NCI-H774 (cell line): ENCODE measurements at places on chromosomes 5 and 9.

GRCh38 chr5:155129513-155129880 lies 115.9 kb downstream of the KIF4B start:
- DNase-seq = no peak

- no peak for DNase-seq
Measured at GRCh38 chr9:98791608-98792490, 4.5 kb downstream of the ANKS6 start.

- DNase-seq = no peak
Measured at GRCh38 chr5:78508186-78508765, 140.3 kb downstream of the LHFPL2 start.

DNA sequence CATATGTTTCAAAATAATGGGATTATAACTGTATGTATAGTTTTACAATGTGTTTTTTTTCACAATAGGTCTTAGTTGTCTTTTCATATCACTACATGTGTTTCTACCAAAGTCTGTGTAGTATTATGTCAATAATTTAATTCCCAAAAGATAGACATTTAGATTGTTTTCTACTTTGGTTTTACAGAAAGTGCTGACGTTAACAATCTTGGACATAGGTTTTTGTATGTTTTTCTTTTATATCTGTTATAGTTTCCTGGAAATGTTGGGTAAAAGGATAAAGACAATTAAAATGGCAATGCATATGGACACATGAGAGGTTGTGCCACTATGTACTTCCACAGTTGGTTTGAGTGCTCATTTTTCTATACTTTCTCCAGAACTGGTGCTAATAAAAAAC lies 15.2 kb downstream of the TMEFF1 start:
- DNase-seq = no peak

DNA sequence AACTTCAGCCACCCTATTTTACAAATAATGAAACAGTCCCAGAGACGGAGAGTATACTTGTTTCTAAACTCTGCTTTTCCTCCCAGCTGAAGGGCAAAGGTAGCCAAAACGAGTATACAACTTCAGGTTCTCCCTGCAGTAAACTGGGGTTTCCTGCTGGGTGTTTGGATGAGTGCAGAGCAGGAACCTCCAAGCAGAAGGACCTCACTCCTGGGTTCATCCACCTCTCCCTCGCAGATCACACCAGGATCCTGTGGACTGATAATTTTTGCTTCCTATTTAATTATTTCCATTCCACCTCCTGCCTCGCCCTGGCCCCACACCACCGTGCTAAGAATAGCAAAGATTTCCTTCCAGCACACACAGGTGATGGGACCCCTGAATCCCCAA lies 2.0 kb upstream of the FOXB2 start:
- DNase-seq = no peak

- DNase-seq = no peak
Measured at GRCh38 chr9:95450171-95451064, 66.4 kb downstream of the PTCH1 start.

- DNase-seq = peak; percentile 39
Measured at GRCh38 chr9:95003689-95004410, 277.4 kb downstream of the AOPEP start.

DNA sequence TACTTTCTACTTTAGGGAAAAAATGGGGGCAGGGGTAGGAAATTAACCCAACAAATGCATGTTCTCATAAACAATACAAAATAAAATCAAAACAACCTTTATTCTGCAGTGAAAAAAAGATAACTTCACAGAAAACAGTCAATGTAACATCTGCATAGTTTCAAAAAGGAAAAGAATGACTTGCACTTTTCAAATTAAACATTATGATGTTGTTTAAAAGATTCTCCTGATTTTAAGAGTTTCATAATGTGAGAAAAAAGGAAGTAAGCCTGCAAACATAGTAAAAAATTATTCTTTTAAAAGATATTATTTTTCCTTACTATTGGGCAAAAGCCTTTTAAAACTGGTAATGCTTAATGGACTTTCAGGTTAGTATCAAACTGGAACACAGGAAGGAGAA lies 7.6 kb downstream of the C9orf72 start:
- no peak for DNase-seq

GRCh38 chr9:99057665-99058625 lies 47.0 kb upstream of the TGFBR1 start:
- no peak for DNase-seq

GRCh38 chr5:135065306-135066265 lies 31.6 kb upstream of the PITX1 start:
- DNase-seq = no peak

GRCh38 chr5:113989278-113989912 lies 372.5 kb upstream of the KCNN2 start:
- peak; percentile 9 for DNase-seq

DNA sequence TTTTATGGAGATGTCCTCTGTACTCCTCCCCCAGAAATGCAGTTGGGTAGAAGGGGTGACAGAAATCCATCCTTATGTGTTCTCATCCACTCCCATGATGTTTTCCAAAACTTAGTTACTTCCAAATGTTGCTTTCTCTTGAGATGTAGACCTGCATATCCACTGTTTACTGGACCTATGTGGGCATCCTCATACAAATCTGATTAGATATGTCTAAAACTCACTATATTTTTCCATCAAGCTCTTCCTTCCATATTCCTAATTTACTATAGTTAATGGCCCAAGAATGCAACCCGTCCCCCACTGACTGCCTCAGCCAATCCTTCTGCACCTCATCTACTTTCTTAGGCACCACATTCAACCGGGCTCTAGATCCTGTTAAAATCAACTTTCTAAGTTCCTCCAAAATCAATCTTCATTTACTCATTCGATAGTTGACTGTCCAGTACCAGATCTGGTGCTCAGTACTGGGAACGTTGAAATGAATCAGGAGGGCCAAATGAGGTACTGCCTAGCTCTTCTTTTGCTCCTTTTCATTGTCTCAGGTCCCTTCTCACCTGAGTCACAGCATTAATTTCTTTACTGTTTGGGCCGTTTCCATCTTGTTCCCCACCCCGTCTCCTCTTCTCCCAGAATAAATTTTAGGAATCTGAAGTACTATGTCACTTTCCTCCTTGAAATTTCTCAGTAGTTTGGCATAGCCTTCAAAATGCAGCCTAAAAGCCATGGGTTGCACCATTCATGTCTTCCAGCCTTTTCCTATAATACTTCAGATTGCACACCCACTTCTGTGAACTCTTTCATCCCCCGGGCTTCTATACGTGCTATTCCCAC lies 7.9 kb downstream of the PLK2 start:
- no peak for DNase-seq

DNA sequence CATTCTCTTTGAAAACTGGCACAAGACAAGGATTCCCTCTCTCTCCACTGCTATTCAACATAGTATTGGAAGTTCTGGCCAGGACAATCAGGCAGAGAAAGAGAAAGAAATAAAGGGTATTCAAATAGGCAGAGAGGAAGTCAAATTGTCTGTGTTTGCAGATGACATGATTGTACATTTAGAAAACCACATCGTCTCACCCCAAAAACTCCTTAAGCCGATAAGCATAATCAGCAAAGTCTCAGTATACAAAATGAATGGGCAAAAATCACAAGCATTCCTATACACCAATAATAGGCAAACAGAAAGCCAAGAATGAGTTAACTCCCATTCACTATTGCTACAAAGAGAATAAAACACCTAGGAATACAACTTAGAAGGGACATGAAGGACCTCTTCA lies 21.0 kb upstream of the EPB41L4A start:
- no peak for DNase-seq

- no peak for DNase-seq
Measured at GRCh38 chr5:135565266-135565665, 13.5 kb downstream of the CXCL14 start.

GRCh38 chr5:159101685-159102084 lies 2.0 kb upstream of the EBF1 start:
- no peak for DNase-seq

DNA sequence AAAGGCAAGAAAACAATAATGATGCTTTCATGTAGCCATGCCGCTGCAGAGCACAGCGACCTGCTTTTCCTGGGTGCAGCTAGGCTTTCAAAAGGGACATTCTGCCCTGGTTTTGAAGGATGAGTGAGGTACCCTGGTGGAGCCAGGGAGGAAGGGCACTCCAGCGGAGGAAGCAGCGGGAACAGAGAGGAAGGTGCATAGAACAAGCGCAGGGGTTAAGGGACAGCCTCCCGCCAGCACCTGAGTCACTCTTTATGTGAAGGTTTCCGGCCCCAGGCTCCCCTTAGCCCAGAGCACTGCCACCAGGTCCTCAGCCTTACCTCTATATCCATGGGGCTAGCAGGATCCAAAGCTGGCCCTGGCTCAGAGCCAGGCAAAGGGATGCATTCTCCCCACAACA lies 221.1 kb downstream of the CDK5RAP2 start:
- DNase-seq = no peak

DNA sequence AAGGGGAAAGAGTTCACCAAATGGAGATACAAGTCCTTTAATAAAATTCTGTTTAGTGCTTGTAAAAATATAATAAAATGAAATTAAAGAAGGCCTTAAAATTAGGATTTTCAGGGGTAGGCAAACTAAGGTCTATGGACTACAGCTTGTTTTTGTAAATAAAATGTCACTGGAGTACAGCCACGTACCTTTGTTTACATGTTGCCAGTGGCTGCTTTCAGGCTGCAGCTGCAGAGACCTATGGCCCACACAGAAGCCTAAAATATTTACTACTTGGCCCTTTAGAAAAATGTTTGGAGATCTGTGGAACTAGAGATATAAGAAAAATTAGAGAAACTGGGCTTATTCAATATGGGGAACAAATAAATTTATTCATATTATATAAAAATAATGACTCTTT lies 122.8 kb downstream of the RPS23 start:
- no peak for DNase-seq

GRCh38 chr5:14739538-14739937 lies 75.0 kb downstream of the OTULIN start:
- DNase-seq = no peak

DNA sequence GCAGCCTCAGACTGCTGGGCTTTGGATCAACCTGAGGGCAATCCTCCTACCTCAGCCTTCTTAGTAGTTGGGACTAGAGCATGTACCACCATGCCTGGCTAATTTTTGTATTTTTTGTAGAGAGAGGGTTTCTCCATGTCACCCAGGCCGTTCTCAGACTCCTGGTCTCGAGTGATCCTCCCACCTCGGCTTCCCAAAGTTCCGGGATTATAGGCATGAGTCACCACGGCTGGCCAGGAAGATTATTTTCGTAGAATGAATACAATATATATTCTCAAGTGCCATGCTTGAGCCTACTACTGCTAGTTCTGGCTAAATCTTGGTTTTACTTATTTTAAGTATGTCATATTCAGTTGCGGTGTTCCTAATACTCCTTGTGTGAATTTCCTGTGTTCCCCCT lies 88.2 kb upstream of the CLINT1 start:
- DNase-seq = no peak

- no peak for DNase-seq
Measured at GRCh38 chr5:85453026-85453349, 1068.3 kb upstream of the EDIL3 start.

GRCh38 chr9:115296831-115297565 lies 179.0 kb upstream of the TNC start:
- no peak for DNase-seq

GRCh38 chr9:133667759-133668450 lies 31.7 kb downstream of the DBH start:
- DNase-seq = no peak

DNA sequence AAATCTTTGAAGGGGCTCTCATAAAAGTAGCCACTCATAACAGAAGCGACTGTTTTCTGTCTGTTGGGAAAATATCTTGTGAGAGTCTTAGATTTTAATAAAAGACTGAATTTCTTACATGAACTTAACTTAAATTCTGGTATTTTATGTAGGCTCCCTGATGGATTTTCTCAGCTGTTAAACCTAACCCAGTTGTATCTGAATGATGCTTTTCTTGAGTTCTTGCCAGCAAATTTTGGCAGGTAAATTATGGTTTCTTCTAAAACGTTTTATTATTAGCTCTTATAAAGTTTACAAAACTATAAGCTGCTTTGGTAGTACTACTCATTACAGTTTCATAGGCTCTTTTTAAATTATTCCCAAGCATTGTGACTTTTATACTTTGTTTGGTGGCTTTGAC lies 87.0 kb downstream of the ERBIN start:
- no peak for DNase-seq

- no peak for DNase-seq
Measured at GRCh38 chr5:147780924-147781573, 1.5 kb downstream of the JAKMIP2 start.

- no peak for DNase-seq
Measured at GRCh38 chr9:18067548-18068120, 406.3 kb upstream of the ADAMTSL1 start.

DNA sequence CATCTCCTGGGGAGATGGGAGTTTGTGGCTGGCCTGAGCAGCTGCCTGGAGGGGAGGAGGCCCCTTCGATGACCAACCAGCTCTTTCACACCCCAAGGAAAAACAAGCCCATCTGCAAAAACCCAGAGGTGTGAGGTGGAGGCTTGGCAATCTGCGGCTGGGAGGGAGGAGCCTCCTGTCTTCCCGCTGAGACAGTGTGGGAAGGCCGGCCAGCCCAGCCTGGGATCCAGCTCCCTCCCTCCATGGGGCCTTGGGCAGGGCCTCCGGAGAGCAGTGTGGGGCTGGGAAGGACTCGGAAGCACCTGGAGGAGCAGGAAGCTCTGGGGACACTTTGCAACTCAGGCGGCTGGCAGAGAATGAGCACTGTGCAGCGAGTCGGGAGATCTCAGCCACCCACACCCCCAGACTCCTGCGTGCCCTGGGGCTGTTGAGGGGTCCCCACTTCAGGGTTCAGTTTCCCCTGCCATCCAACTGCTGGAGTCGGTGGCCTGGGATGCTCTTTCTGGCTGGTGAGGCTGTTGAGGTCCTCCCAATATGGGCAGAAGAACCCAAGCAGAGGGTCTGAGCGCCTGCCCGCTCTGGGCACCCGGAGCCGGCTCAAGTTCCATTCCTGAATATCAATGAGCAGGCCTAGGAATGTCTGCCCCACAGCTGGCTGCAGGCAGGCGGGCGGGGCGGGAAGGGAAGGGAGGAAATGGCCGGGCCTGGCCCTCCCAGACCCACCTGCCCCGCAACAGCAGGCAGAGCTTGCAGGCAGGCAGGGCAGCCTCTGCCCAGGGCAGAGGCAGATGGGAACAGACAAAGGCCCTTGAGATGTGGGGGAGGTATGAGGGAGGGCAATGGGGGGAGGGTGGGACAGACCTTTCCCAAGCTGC lies 101.1 kb downstream of the FGF18 start:
- DNase-seq = no peak
